ENCODE measurements at places on chromosomes 1 and 21.

- peak; percentile 45 for DNase-seq
These were observed 70.7 kb upstream of the SYT6 start for GRCh38 chr1:114224196-114224907.

- DNase-seq = no peak
These were observed 411.0 kb upstream of the NEGR1 start for GRCh38 chr1:72693376-72693775.

DNA sequence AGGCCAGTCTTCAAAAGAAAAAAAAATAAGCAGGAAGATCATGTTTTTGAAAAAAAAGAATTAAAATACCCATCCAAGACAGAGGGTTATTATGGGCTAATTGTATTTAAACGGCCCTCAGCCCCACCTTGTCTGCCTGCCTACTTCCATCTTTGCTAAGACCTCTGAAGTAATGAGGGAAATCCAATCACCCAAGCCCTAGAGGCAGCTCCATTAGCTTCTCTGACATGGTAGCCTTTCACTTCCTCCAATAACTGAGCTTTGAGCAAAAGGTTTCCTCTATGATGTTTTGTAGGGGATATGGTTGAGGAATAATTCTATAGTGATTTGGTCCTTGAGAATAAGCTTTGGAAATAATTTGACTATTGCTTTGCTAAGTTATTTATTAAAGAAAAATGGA, 178.2 kb upstream of the SGIP1 start:
- no peak for DNase-seq

GRCh38 chr1:64653466-64653865, 91.4 kb upstream of the RAVER2 start:
- DNase-seq = no peak

- DNase-seq = peak; percentile 16
These were observed 87.9 kb upstream of the SOX13 start for GRCh38 chr1:203985044-203985443.
